Activated T-cell treated with anti-CD3 and anti-CD28 coated beads for 48 hours (primary cell): ENCODE measurements at places on chromosomes 3 and 15.

GRCh38 chr15:44616974-44617373 lies 46.5 kb downstream of the SPG11 start:
- no peak for DNase-seq

DNA sequence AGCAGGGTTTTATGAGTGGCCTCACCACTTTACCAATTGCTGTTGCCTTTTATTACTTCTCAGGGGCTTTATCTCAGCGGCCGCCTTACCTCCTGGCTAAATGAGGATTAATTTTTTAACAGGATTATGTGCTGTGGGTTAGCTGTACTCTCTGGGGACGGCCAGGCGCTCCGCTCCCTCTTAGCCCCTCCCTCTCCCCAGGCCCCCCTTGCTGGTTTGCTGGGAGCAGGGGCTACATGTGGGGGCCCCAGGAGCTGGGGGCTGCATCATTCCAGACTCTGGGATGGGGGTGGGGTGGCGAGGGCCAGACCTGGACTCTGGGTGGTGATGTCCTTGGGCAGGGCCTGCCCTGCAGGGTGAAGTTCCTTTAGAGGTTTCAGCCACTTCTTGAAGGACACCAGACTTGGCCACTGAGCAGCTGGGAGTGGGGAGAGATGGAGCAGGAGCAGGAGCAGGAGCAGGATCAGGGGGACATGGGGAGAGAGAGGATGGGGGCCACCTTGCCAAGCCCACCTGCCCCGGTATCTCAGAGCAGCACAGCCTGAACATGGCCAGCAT lies 196.1 kb downstream of the GOLGA6L6 start:
- DNase-seq = no peak

DNA sequence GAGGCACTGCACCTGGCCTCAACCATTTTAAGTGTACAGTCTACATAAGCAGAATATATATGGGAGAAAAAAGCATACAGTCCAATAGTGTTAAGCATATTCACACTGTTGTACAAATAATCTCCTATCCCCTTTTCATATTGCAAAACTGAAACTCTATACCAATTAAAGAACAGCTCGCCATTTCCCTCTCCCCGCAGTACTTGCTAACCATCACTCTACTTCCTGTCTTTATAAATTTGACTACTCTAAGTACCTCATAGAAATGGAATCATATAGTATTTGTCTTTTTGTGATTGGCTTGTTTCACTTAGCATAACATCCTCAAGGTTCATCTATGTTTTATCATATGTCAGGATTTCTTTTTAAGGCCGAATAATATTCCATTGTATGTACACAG lies 21.6 kb upstream of the TASOR start:
- no peak for DNase-seq

DNA sequence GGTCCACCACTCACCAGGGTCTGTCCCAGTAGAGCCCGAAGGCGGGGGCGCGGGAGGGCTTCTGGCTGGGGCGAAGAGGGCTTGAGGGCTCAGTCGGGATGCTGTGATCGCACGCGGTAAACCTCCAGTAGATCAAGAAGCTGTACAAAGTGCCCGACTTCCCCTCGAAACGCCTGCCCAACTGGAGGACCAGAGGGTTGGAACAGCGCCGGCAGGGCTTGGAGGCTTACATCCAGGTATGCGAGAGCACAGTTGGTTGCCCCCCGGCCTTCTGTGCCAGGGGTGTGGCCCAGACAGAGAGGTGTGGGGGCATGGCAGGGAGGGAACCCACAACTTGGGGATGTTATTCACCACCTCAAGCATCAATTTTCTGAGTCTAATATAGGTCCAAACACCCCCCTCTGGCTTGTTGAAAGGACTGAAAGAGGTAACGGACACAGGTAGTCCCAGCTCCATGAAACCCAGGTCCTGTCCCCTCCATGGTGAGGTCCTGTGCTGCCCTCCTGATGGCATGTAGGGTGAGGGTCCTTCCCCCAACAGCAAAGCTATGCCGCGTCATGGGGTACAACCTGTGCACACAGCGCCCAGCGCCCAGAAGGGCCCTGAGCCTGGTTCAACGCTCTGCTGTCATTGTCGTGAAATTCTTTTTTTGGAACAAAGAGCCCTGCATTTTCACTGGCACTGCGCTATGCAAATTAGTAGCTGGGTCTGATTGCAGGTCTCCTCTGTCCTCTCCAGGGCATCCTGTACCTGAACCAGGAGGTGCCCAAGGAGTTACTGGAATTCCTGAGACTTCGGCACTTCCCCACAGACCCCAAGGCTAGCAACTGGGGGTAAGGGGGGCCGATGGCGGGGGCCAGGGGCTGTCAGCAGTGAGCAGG lies 1.2 kb downstream of the SNX22 start:
- DNase-seq = no peak

GRCh38 chr3:152998591-152998990 lies 163.4 kb upstream of the RAP2B start:
- no peak for DNase-seq

- DNase-seq = no peak
Measured at GRCh38 chr3:133514418-133514817, 59.1 kb upstream of the CDV3 start.

- no peak for DNase-seq
Measured at GRCh38 chr3:195063581-195064193, 207.3 kb downstream of the XXYLT1 start.

GRCh38 chr15:100783291-100783690 lies 96.3 kb upstream of the ALDH1A3 start:
- DNase-seq = no peak

DNA sequence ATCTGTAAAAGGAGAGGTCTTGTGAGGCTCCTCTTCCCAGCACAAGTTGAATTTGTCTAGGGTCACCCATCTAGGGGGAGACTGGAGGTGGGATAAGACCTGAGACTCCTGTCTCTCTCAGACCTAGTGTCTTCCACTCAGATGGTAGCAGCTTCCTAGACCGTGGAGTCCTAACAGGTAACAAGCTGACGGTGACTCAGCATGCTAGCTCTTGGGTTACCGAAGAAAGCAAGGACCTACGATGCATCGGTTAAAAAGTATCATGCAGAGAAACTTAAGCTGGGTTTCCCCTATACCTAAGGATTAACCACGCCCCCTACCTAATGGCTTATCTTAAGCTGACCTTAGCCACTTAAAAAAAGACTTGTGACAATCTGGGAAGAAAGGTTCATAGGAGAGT lies 7.6 kb downstream of the LRRN1 start:
- no peak for DNase-seq

DNA sequence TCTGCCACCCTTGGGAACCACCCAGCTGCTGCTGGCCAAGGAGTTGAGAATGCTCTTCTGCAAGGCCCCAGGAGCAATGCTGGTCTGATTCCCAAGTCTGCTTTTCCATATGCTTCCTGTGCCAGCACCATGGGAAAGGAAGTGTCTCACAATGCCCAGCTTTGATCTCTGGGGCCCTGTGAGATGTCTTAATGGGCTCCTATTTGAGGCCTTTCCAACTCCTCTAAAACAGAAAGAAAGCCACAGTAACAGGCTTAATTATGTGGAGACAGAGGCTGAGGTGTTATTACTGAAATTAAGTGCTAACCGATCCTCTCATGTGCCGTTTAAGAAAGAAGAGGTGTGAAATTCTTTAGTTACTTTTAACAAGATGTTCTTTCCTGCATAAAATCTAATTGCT lies 4.5 kb downstream of the EOGT start:
- no peak for DNase-seq

DNA sequence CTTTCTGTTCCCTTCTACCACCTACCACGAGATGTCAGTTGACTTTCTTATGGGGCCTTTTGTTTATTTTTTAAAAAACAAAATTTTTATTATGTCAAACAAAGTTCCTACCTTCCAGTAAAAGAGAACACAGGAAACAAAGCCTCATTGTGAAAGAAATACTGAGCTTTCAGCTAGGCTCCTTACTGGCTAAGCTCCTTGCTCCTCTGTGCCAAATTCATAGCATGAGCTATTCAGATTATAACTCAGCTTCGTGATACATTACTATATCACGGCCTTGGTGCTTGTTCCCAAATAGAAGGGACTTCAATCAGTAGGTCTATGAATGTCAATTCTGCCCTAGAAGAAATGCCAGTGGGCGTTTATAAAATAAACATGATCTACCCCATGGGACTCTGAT lies 145.8 kb upstream of the CHRM5 start:
- DNase-seq = no peak

DNA sequence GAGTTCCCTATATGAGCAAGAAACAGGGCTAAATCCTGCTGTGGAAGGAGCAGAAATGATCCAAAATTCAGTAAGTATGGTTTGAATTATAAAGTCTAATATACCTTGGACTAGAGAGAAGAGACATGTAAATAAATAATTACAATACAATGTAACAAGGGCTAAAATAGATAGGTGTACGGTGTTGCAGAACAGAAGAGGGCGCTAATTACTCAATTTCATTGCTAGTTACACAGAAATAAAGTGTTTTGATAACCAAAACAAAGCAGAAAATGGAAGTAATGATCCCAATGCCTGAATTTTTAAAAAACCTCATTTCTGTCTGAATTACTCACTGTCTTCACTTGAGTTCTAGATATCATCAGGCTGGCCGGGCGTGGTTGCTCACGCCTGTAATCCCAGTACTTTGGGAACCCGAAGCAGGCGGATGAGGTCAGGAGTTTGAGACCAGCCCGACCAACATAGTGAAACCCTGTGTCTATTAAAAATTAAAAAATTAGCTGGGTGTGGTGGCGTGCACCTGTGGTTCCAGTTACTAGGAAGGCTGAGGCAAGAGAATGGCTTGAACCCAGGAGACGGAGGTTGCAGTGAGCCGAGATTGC lies 8.3 kb upstream of the PLCH1 start:
- DNase-seq = no peak

- no peak for DNase-seq
Measured at GRCh38 chr3:8992854-8993253, 29.6 kb upstream of the RAD18 start.

- DNase-seq = no peak
Measured at GRCh38 chr3:35422836-35423601, 216.3 kb upstream of the ARPP21 start.

DNA sequence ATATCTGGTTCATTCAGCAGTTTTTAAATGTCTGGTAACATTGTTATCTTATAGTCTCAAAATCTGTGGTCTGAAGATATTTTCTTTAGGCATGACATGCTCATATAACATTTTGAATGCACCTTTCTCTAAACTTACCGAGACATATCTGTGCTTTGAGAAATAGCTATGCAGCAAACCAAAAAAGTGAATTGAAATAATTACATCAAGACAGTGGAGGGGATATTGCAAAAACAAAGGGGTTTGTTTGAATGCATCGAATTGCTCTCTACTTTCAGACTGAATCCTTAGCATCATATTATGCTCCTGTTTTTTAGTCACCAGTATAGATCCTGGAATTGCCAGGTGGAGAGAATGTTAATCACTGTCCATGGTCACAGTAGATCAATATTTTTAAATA lies 5.1 kb downstream of the ARPP21 start:
- DNase-seq = no peak

DNA sequence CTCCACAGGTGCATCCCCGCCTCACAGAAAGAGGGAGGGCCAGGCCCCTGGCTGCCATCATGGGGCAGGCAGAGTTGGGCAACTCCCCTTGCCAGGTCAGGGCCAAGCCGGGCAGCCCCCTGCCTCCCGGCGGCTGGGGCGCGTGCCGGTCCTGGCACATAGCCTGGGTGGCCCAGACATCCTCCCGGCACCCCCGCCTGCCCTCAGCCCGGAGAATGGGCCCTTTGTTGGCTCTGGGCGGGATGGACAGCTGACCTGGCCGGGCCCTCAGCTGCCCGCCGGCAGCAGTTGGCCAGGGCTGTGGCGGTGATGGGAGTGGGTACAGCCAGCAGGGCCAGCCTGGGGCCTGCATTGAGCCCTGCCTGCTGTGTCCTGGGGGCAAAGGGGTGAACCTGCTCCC lies 16.5 kb downstream of the PLXNA1 start:
- DNase-seq = no peak

DNA sequence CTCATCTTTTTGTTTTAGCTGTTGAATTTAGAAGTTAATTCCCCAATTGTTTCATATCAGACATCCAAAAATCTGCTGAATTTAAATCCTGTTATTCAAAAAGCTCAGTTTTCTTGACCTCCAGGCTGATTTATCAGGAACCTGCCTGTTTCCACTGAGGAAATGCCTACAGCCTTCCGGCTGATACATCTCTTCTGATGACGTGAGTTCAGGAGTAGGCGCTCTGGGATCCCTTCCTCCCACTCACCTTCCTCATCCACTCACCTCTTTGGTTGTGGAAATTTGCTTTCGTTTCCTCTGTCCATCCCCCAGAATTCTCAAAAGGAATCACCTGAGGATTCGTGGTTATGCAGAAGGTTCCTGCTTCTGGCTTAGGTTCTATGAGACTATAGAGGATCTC lies 55.4 kb upstream of the ALDH1A3 start:
- DNase-seq = no peak

GRCh38 chr3:10933470-10933804 lies 59.1 kb upstream of the SLC6A1 start:
- no peak for DNase-seq

GRCh38 chr3:133329626-133330025 lies 70.2 kb upstream of the BFSP2 start:
- no peak for DNase-seq

GRCh38 chr3:57757642-57758297 lies 1.7 kb downstream of the SLMAP start:
- DNase-seq = no peak

GRCh38 chr3:26845194-26845593 lies 222.6 kb downstream of the LRRC3B start:
- DNase-seq = no peak

- DNase-seq = no peak
Measured at GRCh38 chr3:171760477-171760876, 49.8 kb downstream of the PLD1 start.

DNA sequence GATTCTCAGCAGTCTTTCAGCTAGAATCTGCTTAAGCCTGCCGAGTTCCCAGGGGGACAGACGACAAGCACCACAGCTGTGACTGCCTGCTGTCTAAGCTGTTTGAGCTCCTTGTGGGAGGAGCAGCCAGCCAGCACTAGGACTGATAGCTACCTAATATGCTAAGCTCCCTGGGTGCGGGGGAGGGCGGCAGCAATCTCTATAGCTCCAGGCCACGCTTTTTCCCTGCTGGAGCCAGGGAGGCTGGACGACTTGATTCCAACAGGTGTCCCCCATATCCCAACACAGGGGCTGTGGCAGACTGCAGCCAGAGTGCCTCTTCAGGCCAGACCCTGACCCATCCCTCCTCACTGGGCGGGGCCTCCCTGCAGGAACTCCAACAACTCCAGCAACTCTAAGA lies 134.1 kb upstream of the ARPP21 start:
- no peak for DNase-seq

DNA sequence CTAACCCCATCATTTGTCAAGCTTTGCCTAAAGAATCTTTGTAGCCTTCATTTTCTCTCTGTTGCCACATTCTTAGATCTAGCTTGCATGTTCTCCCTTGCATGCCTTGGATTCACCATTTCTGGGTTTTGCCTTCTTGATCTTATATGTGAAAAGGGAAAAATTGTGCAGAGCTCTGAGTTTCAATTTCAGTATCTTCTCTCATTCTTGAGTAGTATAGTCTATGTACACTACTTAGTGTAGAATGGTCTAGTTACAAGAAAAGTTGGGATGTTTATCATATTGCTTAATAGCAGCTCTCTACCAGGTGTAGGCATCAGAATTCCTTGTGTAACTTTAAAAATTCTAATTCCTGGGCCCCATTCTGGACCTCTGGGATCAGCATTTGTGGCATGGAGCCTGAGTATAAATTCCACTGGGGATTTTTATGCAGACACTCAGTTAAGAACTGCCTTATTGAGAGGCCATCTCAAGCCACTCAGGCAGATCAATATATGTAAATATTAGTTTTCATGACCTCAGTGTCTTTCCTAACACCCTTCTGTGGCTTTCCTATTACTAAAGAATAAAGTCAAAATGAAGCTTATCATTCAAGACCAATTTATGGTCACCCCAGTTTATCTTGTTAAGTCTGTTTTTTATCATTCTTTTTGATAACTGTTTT lies 23.4 kb downstream of the GTF2E1 start:
- no peak for DNase-seq

GRCh38 chr3:14606669-14607339 lies 44.8 kb upstream of the CCDC174 start:
- no peak for DNase-seq
